ENCODE measurements at places on chromosomes 6 and 20.

DNA sequence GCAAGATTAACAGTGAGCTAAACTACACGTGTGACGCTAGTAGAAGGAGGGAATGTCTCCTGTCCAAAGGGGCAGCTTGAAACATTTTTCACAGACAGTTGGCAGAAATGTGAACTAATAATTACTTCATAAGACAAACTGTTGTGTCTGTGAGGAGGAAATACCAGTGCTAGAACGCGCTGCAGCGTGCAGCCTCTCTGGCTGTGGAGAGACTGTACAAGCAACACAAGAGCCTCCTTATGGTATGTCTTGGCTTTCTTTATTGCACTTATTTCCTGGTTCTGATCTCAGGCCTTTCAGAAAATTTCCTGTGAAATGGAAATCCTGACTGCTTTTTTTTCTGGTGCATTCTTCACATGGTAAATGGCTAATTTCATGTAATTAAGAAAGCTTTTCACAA is 25.3 kb upstream of the TIAM2 start:
- DNase-seq, result no peak

DNA sequence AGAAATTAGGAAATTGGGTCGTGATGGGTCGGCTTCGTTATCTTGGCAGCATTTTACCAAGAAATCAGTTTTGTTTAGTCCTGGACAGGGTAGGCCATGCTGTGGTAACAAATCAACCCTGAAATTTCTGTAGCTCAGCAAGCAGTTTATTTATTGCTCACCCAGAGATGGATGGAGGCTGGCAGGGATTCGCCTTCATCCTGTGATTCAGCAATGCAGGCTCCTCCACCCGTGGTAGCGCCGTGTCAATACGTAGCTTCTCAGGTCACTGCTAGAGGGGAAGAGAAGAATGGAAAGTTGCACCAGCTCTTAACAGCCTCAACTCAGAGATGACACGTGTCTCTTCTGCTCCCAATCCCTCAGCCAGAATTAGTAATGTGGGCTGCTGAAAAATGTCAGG is 157.0 kb upstream of the SGK1 start:
- DNase-seq, result no peak

DNA sequence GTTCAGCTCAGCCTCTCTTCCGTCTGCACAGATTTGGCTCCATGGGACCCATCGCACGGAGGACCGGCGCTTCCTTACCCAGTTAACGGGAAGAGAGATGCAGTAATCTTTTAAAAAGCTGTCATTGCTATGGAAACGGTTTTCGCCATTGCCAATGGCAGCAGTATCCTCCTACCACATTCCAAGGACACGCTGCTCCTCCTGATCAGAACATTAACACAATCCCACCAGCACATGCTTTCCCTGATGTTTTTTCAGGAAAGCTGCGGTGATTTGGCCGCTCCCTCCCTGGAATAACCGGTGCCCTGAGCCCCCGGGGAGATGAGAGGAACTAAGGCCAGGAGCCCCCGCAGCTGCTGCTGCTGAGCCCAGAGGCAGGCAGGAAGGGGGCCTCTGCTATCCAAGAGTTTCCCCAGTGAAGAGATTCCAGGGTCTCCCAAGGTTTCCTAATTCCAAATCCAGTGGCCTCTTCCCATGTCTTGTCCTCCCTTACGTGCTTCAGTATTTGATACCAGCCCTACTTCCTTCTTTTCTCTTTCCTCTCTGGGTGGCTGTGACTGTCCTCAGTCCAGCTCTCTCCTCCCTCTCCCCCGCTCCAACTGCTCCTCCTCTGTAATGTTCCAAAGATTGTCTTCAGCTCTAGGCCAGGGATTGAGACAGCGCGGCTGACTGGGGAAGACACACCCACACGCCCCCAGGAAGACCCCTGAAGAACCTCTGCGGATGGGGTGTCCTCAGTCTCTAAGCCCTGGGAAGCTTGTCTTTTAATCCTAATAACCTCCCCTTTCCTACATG is 2.6 kb downstream of the BNIP5 start:
- no peak for DNase-seq

DNA sequence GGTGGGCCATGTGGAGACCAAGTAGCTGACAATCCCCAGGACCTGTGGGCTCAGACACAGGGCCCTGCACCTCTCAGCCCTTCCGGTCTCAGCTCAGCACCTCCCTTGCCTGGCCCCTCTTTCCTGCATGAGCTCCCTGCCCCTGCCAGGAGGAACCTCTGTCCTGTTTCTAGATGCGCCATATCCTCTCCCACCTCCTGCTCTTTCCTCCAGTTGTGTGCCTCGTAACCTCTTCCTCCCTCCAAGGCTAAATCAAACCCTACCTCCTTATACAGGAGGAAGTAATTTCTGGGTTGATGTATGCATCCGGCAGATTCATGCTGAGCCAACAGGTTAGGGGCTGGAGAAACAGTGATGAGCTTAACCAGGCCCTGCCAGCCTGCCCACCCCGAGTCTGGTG is 30.9 kb downstream of the ITPR3 start:
- no peak for DNase-seq

DNA sequence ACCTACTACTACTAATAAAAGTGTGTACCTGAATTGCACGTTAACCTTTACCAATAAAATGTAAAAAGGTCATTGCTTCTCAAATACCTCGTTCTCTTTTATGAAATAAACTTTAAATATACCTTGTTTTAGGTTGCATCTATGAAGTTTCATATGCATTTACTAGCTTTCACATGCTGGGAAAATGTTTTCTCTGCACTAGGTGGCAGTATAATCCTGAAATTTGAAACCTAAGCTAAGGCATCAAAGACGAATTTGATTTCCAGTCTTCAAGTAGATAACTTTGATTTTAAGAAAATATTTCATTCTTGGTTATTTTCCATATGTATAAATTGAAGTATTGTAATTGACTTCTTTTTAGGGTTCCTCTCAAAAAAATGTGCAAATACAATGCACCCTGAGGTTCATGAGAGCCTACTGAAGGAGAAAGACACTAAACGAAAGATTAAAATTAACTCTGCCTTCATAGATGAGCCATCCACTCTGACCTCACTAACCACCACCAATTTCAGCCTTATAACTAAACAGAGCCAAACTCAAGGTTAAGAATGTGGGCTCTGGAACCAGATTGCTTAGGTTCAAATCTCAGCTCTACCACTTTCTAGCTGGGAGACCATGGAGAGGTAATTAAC is 7.3 kb upstream of the COL9A1 start:
- DNase-seq, result no peak

DNA sequence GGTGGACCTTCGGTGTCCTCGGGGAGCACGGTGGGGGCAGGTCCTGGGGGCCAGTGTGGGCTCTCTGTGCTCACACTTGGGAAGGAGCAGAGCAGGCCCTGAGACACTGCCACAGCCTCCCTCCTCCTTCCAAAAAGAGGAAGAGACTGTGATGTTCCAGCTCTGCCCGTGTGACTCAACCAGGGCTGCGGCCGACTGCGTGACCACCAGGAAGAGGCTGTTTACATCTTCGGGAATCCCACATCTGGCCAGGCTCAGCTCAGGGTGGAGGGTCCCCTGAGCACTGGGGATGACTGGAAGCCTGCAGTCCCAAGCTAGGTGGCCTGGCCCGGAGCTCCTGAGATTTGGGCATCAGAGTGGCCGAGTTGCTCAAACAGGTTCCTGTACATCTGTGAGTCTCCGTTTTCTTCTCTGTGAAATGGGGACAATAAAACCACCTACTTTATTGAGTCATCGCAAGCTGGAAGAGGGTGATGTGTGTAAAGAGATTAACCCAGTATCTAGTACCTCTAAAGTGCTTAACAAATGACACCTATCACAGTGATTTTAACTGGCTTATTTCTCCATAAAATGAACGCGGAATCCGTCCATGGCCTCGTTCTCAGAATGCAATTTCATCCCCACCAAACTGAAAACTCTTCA is 242.1 kb downstream of the DLL1 start:
- no peak for DNase-seq

DNA sequence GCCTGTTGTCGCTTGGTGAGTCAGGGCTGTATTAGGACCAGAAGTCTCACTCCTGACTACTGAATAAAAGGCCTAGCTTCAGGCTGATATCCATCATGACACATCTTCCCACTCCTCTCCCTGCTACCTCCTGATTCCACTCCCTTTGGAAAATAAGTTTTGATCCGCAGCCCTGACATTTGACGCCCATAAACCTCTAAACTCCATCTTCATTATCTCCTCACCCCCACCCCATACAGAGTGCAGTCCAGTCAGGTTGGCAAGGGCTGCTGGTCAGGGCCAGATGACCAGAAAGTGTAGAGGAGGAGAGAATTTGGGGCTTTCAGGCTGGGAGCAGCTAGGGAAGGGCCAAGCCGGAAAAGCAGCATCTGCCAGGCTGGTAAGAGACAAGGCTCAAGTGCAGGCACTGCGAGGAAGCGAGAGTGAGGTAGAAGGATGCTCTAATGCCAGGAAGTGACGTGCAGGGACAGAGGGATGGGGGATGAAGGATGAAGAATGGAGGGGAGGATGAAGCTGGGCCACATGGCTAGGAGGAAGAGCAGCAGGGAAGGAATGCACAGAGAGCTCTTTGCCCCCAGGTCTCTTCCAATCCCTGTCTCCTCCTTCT is 1.2 kb downstream of the GGT7 start:
- no peak for DNase-seq

GRCh38 chr20:63087872-63088680 is 81.3 kb upstream of the BHLHE23 start:
- no peak for DNase-seq

DNA sequence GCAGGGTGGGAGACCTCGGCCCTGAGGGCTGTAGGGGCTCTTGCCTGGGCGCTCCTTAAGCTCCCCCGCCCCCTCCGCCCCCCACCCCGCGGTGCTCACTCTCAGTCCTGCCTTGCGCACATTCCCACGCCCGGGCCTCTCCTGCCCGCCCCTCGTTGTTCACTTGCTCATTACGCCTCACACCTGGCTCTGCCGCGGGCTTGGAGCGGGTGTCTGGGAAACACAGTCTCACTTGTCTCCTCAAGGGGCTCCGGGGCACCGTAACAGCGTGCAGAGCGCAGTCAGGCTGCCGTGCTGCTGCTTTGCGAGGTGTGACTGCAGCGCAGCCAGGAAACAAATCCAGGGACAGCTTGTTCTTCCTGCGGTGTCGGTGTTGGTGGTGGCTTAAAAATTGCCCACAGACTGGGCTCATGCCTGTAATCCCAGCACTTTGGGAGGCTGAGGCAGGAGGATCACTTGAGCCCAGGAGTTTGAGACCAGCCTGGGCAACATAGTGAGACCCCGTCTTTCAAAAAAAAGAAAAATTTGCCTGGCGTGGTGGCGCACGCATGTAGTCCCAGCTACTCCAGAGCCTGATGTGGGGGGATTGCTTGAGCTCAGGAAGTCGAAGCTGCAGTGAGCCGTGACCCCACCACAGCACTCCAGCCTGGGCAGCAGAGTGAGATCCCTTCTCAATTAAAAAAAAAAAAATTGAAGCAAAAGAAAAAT is 4.6 kb downstream of the NPBWR2 start:
- no peak for DNase-seq

Measured in activated naive CD4-positive, alpha-beta T cell treated with Interleukin-2 at 50 U/mL for 16 hours (primary cell).